AG09319 (cell line): ENCODE measurements at places on chromosomes 7 and 10.

DNA sequence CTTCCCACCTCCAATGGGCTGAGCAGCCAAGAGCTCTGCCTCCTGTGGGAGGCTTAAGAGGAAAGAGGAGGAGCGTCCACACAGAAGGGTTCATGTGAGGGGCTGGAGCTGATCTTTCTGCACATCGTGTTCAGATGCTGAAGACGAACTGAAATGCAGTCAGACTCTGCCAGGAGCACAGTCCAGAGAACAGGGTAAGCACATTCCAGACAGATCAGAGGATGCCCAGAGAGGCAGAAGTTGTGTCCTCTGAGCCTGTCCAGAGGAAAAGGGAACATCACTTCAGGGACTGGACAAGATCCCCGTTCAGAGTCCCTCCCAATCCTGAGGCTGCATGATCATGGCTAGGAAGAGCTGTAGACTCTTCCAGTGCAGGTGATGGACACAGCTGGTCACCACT is 72.9 kb downstream of the ITIH5 start:
- DNase-seq, result no peak

- DNase-seq, result no peak
These were observed 67.4 kb downstream of the MMRN2 start for GRCh38 chr10:86889997-86890396.

- DNase-seq, result no peak
These were observed 103.9 kb upstream of the STK17A start for GRCh38 chr7:43479042-43479441.

GRCh38 chr7:43769791-43770465 is 11.4 kb downstream of the BLVRA start:
- DNase-seq, result no peak

DNA sequence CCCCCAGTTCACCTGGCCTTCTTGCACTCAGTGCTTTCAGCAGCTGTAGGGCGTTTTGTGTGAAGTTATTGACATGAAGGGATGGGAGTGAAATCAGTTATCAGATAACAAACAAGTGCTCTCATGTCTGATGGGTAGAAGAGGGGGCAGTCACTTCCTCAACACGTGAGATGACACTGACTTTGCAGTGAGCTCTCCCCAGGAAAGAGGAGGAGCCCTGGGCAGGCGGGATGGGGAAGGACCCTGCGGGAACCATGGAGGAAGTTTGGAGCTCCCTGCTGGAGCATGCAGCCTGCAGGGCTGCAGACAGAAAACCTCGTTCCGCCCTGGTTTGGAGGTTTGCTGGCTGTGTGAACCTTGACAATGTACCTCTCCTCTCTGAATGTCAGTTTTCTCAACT is 38.7 kb downstream of the GPR26 start:
- no peak for DNase-seq

DNA sequence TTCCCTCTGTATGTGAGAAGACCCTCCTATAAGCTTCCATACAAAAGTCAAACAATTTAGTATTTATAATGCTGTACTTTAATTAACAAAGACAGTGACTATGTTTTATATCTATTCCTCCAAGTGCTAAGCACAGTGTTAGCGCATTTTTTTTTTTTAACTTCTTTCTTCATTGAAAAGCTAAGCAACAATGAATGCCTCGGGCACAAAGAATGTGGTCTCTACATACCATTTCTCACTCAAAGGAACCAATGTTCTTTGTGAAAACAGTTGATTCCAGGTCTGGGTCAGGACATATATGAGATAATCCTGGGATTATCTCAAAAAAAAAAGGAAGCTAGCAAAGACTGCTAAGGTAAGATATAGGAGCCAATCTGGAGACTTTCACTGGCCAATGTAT is 26.2 kb upstream of the REEP3 start:
- no peak for DNase-seq

DNA sequence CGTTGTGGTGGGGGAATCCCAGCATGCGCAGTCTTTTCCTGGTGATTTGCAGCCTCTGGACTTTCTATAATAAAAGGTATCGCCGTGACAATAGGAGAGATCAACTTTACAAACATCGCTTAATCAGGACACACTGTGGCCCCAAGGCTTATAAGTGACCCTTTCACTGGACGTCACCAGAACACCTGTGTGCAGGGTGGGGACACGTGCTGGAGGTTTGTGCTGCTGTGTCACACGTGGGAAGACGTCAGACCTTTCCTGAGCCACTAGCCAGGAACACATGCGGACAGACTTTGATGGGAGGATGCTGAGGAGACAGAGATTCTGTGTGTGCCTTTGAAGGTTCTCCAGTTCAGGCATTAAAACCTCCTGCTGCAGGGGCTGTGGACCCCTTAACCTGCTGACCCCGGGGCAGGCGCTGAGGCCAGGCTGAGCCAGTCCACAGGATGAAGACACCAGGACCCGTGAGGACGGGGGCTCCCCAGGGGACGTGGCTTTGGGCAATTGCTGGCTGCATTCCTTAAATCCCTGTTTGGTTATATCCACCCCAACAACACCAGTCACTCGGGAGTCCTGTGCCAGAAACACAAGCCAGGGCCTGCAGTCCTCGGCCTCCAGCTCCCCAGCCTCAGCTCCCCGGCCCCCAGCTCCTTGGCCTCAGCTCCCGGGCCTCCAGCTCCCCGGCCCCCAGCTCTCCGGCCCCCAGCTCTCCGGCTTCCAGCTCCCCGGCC is 183.4 kb downstream of the PTPRN2 start:
- DNase-seq, result no peak

DNA sequence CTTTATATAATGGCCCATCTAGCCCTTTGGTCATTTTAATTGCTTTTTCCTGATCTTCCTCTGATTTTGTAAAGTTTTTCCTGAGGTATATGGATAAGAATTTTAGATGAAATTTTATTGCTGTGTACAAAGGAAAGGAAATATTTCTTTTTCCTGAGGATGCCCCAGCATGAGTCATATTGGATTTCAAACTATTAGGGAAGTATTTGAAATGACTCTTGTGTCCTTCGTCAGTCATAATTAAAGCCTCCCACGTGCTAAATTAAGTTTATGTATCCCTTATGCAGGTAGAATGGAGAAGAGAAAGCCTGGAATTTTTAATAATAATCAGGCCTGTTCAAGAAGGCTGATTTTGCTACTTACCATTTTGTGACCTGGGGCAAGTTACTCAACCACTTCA is 82.6 kb upstream of the GLI3 start:
- DNase-seq, result no peak

GRCh38 chr7:44854644-44855364 is 6.9 kb upstream of the H2AZ2 start:
- no peak for DNase-seq

DNA sequence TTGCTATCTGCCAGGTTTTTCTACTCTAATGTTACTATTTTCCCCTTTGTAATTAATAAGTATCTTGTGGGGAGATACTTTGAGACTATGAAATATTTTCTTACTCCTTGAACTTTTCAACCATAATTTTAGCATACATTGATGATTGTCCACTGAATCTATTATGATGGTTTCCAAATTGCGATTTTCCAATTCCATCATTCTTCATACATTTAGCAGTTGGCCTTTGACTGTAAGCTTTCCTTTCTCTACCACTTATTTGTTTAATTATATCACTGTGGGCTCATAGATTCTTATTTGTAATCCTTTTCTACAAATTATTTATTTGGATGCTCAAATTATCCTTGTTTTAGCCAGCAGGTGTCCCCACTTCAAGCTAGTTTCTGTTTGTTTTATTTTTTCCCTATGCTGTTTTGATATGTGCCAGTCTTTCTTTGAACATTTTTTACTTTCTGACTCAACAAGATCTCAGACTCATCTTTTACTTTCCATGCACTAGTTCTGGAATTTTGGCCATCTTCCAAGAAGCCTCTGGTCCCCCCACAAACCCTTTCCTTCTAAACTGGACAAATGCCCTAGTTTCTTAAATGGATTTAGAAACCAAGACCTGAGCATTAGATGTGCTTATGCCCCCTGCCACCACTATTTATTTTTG is 11.4 kb upstream of the MRPS16 start:
- no peak for DNase-seq

GRCh38 chr7:117741962-117742361 is 131.3 kb downstream of the CTTNBP2 start:
- no peak for DNase-seq

- DNase-seq, result no peak
These were observed 3.2 kb downstream of the IDI2 start for GRCh38 chr10:1022413-1022812.

DNA sequence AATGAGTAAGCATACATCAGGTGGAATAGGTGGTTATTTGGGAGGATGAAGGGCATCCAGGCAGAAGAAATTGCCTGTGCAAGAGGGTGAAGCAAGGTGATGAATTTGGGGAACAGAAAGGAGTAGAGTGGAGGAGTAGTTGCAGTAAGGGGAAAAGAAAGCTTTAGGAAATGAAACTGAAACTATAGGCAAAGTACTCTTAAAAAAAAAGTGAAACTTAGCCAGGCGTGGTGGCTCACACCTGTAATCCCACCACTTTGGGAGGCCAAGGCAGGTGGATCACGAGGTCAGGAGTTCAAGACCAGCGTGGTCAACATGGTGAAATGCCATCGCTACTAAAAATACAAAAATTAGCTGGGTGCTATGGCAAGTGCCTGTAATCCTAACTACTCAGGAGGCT is 17.6 kb downstream of the NUP205 start:
- DNase-seq, result no peak
